AG04450 (cell line): ENCODE measurements at places on chromosomes 3 and 15.

GRCh38 chr3:12347301-12347700 lies 58.4 kb downstream of the PPARG start:
- DNase-seq: no peak

GRCh38 chr15:99928429-99928981 lies 195.3 kb upstream of the LYSMD4 start:
- peak; percentile 18 for DNase-seq

DNA sequence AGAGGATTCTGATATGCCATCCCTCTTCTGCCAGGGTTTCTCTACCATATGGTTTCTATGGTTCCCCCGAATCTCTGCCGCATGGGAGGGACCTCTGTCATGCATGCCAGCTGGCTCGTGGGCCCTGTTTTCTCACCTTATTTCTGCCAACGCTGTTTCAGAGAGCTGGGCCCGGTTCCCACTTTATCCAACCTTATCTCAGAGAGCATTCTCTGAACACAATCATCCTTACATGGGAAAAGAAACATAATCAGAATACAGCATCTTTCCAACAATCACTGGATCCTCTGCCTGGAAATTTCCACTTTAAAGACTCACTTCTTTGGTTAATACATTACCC lies 234.5 kb upstream of the ZBTB20 start:
- DNase-seq: no peak

DNA sequence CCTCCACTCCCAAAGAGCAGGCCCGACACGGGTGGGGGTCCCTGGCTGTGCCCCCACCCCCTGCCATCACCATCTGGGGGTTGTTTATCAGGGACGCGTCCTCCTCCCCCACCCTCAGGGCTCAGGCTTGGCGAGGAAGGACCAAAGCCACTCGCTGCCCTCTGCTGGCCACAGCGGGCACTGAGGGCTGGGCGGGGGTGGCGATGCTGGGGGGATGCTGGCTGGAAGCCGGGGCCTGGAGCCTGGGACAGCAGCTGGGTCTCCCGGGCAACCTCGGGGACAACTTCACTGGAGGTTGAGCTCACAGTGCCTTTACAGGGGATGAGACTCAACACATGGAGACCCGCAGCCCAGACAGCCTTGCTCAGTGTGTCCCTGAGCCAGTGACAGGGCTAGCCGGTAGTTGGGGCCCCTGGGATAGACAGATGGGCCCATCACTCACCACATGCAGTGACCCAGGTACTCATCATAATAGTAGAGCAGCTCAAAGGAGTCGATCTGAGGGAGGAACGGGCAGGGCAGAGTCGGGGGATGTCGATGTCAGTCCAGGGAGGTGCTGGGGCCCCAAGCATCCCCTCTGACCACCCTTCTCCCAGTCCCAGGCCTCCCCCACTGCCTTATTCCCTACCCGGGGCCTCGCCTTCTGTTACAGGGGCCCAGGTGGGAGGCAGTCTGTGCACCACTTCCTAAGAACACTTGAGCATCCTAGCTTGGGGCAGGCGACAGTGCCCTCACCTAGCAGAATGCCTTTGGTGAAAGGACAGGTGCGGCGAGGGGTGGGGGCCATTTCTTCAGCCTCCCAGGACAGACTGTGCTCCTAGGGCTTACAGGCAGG lies 5.9 kb upstream of the CALML4 start:
- no peak for DNase-seq

DNA sequence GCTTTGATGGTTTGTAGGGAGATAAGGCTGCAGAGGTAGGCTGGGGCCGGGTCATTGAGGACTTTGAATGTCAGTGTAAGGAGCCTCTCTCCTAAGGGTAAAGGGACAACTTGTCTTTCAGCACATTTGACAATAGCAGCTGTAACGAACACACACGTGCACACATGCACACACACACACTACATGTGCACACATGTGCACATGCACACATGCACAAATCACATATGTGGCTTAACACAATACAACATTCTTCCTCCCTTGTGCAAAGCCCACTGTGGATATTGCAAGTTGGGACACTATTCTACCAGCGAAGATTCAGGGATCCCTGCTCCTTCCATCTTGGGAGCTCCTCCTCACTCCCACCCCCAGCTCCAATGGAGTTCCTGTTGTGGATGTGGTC lies 1.1 kb upstream of the CFAP100 start:
- no peak for DNase-seq
